IPS DF 19.7 (cell line): ENCODE measurements at places on chromosomes 5 and 9.

- no peak for DNase-seq
Measured at GRCh38 chr9:24439456-24439855, 106.2 kb downstream of the IZUMO3 start.

DNA sequence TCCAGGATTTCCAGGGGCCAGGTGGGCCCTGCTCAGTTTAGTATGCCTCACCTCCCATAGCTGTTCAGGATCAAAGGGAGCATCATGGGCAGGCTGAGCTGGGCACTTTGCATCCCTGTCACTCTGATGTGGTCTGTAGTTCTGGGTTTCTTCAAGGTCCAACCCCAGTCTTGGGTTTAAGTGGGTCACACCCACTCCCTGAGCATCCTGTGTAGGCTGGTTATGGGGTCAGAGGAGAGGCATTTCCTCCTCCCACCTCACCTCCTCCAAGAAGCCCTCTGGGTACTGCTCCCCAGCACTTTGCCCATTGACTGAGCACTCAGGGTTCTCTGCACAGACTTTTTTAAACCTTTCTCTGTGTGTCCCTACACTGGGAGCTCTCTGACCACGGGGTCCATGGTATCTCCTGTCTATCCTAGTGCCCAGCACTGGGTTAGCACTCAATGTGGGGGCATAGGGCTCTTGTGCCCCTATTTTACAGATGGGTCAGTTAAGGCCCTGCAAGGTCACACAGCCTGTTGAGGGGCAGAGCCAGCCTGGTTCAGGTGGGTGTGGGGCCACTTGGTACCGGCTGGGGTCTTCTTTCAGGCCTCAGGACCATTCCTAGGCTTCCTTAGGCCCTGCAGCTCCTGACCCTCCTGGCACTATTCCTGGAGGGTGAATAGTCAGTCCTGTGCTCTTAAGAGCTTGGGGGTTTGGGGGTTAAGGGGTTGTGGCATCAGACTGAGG is 19.0 kb downstream of the CXXC5 start:
- no peak for DNase-seq

GRCh38 chr9:127163409-127163808 is 41.0 kb upstream of the ANGPTL2 start:
- DNase-seq, result no peak

- no peak for DNase-seq
Measured at GRCh38 chr9:124551472-124552272, 44.5 kb upstream of the NR5A1 start.

DNA sequence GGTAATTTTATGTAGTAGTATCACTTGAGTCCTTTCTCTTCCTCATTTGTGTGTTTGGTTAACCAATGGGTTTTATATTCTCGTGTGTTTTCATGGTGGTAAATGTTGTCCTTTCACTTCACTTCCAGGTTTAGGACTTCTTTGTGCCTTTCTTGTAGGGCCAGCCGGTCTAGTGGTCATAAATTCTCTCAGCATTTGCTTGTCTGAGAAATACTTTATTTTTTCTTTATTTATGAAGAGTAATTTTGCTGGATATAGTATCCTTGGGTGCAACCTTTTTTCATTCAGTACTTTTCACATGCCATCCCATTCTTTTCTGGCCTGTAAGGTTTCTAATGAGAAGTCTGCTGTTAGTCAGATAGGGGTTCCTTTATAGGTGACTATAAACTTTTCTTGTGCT is 107.1 kb downstream of the GNA14 start:
- DNase-seq, result no peak

DNA sequence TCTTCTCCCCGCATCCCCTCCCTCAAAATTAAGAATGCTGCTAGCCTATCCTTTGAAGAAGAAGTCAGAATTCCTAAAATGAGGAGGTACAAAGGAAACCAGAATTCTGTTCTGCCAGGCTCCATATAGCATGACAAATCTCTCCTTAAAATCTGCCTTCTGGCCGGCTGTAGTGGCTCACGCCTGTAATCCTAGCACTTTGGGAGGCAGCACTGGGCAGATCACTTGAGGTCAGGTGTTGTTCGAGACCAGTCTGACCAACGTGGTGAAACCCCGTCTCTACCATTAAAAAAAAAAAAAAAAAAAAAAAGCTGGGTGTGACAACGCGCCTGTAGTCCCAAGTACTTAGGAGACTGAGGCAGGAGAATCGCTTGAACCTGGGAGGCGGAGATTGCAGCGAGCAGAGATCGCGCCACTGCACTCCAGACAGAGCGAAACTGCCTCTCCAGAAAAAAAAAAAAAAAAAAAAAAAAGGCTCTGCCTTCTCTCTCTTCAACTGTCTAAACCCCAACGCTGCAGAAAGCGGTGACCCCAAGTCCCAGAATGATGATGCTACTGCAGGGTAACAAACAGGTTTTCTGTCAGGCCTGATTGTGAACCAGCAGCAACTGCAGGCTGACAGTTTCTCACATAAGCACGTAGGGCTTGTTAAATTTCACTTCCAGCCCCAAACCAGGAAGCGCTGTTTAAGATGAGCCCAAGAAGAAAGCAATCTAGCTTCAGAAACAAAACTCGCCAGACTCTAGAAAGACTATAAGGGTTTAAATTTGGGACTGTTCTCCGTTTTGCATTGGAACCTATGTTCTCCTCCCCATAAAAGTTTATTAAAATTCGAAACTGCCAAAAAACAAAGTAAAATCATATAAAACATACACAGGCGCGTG is 963 bp upstream of the CAST start:
- DNase-seq, result no peak
